ENCODE measurements at places on chromosomes 6 and 20.

DNA sequence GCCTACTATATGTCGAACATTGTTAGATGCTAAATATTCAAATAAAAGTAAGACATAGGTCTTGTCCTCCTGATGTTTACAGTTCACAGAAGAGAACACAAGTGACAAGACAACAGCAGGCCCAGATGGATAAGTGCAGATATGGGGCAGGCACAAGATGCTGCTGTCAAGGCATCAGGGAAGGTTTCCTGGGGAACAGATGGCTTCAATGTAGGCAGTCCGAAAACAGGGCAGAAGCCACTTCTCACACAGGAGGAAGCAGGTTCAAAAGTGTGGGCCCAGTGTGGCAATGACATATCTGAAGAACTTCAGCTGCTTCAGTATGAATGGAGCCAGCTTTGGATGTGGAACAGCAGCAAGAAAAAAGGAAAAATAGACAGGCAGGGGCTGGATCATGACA lies 32.5 kb downstream of the HLA-DPB1 start:
- peak; percentile 42 for DNase-seq

GRCh38 chr6:37643851-37644672 lies 53.6 kb downstream of the MDGA1 start:
- DNase-seq = no peak

DNA sequence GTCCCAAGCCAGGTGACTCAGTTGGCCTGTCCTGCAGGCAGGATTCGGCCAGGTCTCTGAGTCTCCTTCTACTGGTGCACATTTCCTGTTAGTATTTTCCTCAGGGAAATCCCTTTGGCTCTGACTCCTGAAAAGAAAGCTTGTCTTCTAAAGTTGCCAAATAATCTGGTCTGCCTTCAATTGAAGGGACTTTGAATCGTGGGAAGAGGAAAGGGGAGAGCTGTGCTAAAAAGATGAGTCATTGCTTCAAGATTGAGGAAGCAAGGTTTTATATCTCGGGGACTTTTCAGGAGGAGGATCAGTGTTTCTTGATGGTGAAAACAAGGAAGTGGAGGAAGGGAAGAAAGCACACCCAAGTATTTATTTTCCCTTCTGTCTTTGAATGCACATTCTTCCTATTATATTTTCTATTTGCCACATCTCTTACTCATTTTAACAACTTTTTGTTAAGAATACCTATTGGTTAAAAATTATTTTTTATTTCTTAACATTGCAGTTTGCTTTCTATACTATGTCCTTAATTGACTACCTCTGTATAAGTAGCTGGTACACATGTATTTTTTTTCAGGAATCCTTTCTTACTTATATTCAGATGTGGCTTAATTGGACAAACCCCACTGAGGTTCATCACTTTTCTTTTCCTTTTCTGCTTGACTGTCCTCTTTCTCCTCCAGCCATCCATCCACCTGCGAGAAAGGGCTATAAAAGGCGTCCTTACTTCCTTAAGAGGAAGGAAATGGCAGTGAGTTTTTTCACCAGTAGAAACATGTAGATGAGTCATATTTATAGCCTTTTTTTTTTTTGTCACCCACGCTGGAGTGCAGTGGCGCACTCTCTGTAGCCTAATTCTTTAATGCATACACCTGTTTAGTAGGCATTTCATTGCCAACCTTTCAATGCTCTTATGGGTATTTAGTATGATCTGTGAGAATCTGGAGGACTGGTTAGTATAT lies 15.0 kb upstream of the IFNGR1 start:
- no peak for DNase-seq

GRCh38 chr6:43972179-43972912 lies 154.9 kb downstream of the MRPL14 start:
- peak; percentile 15 for DNase-seq

DNA sequence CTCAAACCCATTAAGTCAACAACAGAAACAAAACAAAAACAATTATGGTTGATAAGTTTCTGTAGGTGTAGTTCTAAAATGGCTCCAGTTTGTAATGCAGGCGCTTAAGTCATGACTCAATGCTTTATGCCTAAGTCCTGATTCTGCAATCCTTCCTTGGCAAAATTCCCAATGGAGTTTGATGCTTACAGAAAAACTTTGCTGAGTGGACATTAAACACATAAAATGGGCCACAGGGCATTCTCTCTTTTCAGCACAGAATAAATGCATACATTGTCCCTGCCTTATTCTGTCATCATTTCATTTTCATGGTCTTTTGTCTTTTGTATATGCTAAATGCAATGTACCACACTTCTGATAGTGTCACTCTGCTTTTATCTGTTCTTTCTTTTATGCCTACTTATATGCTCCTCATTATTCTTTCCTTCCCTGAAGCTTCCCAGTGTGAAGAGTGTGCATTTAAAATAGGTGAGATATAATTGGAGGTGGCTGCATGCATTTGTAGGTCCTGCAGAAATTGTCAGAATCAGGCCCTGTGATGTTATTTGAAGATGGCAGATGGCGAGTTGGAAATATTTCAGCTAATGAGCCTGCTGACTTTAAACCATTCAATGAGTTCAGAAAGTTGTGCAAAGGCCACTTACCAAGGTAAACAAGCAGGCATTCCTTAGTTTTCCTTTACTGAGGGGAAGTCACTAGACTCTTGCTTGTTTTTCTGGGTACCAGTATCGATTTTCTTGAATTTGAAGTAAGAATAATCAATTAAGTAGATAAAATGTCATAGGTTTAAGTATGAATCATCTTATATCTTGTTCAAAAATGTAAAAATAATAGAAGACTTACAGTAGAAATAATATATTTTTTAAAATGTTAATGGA lies 313.1 kb downstream of the TRDN start:
- DNase-seq = no peak

- peak; percentile 13 for DNase-seq
Observed at GRCh38 chr6:5481033-5481432, 219.7 kb downstream of the FARS2 start.

- no peak for DNase-seq
Observed at GRCh38 chr6:63121166-63121565, 90.1 kb upstream of the FKBP1C start.

- no peak for DNase-seq
Observed at GRCh38 chr6:139586273-139586672, 211.8 kb upstream of the CITED2 start.

DNA sequence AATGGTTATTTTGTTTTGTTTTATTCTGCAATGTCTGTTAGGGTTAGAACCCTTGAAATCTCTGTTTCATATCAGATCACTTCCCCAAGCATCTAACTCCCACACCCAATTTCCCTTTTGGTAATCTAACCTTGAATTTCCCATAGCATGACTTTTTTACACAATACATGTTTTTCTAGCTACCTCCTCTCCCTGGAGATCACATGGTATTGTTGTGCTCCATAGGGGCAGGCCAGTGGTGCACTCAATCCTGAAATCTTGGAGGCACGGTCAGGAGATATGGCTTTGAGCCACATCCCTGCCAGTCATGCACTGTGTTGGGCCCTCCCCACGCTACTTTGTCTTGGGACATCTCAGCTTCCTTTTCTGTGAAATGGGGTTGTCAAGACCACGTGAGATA lies 36.7 kb upstream of the NNAT start:
- no peak for DNase-seq

GRCh38 chr6:87806635-87807034 lies 104.6 kb upstream of the AKIRIN2 start:
- no peak for DNase-seq

GRCh38 chr6:70592391-70593117 lies 25.8 kb downstream of the SDHAF4 start:
- no peak for DNase-seq

GRCh38 chr20:42276718-42277602 lies 658.8 kb upstream of the CHD6 start:
- peak; percentile 52 for DNase-seq

DNA sequence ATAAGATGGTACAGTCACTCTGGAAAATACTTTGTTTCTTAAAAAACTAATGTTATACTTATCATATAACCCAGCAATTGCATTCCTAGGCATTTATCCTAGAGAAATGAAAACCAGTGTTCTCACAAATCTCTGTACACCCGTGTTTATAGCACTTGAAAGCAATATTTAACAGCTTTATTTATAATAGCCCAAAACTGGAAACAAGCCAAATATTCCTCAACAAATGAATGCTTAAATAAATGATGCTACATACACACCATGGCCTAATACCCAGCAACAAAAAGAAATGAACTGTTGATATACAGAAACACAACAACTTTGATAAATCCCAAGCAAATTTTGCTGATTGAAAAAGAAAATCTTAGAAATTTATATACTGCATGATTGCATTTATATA lies 51.3 kb downstream of the GFRA4 start:
- DNase-seq = no peak

- no peak for DNase-seq
Observed at GRCh38 chr20:2132461-2132901, 30.9 kb downstream of the STK35 start.

- DNase-seq = no peak
Observed at GRCh38 chr6:41464019-41464418, 82.2 kb upstream of the FOXP4 start.
